GM20000 (cell line): ENCODE measurements at places on chromosomes 2 and 18.

DNA sequence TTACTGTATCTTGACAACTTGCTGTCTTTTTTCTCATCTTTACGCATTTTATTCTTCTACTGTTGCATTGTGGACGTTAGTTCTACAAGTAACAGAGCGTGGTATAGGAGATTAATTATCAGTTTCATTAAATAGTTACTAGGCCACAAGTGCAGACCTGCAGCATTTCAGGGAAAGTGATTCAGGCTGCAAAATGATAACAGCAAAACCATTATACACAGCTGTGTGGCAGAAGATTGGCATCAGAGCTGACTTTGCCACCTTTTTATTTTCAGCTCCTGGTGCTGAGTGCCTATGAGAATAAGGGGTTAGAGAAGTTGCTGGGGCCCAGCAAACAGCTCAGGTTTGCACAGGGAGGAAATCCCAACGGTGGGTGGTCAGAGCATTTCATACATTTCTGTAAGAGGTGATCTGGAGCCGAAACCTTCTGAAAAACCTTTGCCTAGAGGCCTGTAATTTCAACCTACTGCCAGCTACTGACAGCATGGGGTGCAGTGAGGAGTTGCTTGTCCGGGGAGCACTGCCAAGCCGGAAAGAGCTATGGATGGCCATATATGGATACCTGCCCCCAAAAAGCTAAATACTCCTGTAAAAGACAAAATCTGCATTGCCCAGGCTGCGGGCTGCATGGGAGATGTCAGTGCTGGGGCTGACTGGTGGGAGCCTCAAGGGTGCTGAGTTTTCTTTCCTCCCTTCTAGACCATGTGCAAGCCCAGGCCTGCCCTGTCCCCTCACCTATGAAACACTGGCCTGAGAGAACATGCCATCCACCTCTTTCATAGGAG lies 2.7 kb upstream of the CCBE1 start:
- DNase-seq = no peak

DNA sequence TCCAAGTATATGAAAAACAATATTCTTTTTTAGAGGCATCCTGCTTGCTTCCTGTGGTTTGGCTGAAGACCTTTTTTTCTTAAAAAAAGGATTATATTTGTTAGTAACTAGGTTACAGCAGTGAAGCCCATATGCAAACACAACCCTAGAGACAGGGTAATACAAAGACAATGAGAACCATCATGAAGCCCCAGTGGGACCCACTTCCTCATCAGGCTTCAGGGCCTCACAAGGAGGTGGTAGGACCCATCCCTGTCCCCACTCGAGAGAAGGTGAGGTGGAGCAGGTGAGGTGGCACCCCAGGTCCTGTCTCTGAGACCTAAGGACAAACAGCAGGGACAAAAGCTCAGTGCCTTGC lies 80.3 kb downstream of the EDAR start:
- DNase-seq = no peak

- DNase-seq = no peak
Measured at GRCh38 chr2:44562737-44563136, 201.0 kb downstream of the CAMKMT start.

DNA sequence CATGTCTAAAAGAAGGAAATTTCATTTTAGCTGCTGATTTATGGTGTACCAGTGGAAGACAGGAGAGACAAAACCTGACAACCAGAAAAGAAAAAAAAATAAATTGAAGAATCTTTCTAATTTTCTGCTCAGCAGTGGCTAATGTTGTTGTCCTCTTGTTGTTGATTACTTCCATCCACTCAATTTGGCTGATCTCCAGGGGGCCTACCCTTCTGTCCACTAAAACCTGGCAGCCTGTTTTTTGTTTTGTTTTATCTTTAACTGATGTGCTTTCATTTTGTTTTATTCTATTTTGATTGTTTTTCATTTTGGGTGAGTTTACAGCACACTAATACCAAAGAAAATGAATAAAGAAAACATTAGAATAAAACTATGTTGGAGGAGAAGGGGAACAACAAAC lies 27.4 kb downstream of the TFPI start:
- no peak for DNase-seq
